Posterior vena cava (tissue), 2 donors: ENCODE measurements at places on chromosomes 7 and 10. TPM values are rescaled to one million over a fixed set of nuclear protein-coding genes. Genes with fewer than 3 reads are reported as not detected.

DNA sequence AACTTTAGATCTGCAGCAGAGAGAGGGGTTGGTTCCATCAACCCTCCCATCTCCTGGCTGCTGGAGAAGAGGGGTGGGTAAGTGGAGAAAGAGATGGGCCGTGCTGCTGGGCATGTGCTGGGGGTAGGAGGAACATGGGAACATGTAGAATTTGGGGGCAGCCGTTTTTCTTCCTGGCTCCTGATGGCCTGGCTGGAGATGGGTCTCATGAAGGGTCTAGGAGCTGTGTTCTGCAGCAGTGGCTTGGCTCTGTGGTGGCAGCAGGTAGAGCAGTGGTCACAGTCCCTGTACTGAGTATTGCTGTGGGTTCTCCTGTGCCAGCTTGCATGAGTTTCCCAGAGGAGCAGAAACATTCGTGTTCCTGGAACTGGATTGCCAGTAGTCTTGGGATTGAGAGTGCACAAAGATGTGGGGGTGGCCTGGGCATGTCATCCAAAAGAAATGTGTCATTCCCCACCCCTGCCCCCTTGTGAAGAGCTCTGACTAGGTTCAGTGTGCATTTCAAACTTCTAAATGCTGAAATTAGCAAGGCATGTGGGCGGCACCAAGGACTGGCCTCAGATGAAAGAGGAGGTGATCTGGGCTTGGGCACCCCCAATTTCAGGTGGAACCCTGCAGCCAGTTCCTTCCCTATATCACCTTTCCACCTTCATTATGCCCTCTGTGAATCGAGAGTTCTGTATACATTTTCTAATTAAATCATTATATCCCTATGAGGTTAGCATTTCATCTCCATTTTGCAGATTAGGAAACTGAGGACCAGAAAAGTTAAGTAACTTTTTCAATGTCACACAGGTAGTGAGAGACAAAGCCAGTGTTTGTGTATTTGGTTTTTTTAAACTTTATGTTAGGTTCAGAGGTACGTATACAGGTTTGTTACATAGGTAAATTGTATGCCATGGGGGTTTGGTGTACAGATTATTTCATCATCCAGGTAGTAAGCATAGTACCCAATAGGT, 2.1 kb downstream of the CHST3 start:
- peak; percentile 59 for DNase-seq

- no peak for DNase-seq
Measured at GRCh38 chr10:19518109-19518508, 298.1 kb upstream of the PLXDC2 start.

GRCh38 chr10:69538461-69538860, 34.8 kb downstream of the NEUROG3 start:
- DNase-seq = no peak

DNA sequence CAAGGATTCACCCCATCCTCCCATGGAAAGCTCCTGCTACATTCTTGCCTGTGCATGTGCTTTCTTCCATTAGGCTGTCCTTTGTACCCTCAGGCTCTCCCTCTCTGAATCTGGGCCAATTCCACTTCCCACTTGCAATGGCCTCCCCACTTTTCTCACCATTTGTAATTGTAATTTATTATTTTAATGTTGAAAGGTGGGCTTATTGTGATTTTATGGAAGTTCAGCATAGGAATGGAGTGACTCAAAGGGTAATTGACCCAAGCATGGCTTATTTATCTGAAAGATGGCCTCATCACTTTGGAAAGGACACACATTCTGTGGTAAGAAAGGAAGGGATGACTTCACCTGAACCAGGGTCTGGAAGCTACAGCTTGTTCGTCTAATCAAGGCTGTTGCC, 46.9 kb upstream of the ORC5 start:
- DNase-seq = no peak

GRCh38 chr10:115772606-115773005, 500.4 kb downstream of the GFRA1 start:
- DNase-seq = no peak

- DNase-seq = no peak
Measured at GRCh38 chr10:78886129-78886528, 182.6 kb upstream of the ZMIZ1 start.

DNA sequence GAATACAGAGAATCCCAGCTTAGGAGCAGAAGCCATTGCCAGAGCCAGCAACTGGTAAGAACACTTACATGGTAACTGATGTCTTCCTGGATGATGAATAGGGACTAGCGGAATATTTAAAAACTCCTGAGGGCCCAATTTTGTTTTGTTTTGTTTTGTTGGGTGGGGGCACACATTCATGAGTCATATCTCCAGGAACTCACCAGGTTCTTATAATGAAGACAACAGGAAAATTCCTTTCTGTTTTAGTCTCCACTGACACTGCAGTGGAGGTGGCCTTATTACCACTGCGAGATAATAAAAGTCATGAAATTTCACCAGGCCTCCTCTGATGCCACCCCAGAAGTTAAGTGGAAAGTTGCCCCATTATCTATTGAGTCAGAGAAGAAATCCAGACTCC, 6.6 kb upstream of the CUZD1 start:
- no peak for DNase-seq

GRCh38 chr7:149414745-149415390, 46.0 kb downstream of the ZNF777 start:
- peak; percentile 85 for DNase-seq

DNA sequence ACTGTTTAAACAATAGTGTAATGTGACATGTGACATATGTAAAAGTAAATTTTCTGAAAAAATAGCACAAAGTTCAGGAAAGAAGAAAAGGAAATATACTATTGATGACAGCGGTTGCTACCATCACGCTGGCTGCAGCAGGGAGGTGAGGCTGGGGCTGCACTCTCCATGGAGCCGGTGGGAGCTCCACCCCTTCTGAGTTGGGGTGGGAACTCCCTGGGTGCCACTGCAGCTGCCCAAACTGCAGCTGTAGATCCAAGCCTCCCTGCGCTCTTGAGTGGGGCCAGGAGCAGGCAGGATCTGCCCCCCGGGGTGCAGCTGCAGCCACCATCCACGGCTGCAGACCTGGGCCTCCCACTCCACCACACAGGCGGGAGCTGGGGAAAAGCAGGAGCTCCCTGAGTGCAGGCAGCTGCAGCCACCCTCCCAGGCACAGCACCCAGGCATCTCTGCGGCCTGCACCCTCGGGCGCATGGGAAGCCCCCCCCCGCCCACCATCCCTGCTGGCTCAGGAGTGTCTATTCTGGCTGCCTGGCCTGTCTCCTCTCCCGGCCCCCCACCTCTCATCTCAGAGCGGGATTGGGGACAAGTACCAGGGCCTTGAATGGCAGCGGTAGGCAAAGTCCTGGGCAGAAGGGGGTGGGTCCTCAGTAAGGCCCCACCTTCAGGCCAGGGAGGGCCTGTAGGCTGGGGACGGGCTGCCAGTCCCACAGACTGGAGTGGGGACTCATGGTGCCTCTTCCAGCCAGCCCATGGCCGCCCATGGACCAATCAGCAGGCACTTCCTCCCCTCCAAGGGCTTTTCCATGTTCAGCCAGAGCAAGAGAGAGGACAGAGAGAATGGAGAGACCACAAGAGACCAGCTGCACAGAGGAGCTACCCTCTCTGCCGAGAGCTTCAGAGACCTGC, 50.1 kb downstream of the TNS3 start:
- DNase-seq = peak; percentile 63

DNA sequence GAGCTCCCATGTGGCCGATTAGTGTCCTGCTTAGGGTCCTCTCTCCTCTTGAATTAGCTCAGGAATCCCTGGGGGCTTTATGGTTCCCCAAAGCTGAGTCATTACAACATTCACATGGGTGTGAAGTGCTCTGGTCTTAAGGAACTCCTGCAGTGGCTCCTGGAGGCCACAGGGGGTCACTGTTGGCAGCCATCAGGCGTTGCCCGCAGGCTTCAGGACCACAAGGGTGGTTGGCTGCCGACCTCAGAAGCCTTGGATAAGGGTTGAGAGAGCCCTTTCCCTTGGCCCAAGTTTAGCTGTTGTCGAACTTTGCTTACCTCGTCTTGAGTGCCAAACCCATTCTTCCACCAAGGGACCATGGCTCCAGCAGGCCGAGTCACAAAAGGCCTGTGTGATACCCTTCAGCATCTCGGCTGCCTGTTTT, 61.7 kb downstream of the SH2D4B start:
- no peak for DNase-seq

GRCh38 chr10:86440874-86441843, 74.6 kb upstream of the GRID1 start:
- no peak for DNase-seq

GRCh38 chr7:140417456-140418155, 13.7 kb downstream of the RAB19 start:
- DNase-seq = peak; percentile 51

DNA sequence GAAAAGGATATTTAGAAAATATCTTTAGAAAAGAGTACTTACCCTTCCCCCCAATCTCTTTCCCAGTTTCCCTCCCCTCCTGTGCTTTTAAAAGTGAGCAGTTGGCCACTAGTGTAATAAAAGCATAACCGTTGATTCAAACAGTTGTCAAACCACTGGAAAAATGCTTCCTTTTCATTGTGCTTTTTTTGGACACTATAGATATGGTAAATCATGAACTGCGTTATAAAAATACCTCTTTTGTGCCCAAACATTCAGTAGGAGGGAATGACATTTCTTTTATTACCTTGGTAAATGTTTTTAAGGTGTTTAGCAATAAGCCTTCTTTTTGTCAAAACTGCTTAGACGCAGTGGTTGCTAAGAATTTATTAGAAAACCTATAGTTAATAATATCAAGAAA, 232.4 kb downstream of the SLC25A13 start:
- no peak for DNase-seq

DNA sequence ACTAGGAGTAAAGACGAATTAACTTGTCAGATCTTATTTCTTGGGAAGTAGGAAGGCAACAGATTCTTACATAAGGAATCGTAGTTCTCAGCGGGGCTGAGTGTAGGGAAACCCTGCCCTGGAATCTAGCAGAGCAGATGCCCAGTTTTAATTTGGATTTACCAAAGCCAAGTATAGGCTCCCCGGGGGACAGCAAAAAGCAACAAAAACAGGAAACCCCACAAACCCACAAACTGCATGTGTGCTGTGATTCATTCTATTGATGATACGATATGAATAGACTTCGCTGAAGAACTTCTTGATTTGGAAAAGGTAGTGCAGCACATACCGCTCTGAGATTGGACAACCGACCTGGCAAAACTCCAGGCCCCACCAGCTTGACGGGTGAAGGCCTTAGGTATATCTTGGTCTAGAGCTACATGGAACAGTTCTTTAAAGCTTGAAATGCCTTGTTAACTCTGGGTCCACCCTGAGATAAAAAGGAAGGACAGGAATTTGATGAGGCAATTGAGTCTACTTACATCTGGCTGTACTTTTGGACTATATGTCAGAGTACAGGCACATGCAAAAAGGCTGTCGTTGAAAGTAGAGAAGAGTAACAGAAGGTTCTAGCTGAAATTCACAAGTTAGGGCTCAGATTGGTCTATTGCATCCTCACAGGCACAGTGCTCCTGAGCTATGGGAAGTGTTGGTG, 49.1 kb downstream of the STRA8 start:
- DNase-seq = no peak

GRCh38 chr10:116849248-116850057, at the start of gene ENO4:
Gene ENO4, plus strand, starts transcription at chr10:116849499. Its CDS starts 68 bp downstream, at chr10:116849567.
- peak; percentile 92 for DNase-seq

- DNase-seq = no peak
Measured at GRCh38 chr7:134612197-134612596, 34.5 kb upstream of the BPGM start.

GRCh38 chr7:140752533-140752932, 56.0 kb downstream of the NDUFB2 start:
- no peak for DNase-seq

DNA sequence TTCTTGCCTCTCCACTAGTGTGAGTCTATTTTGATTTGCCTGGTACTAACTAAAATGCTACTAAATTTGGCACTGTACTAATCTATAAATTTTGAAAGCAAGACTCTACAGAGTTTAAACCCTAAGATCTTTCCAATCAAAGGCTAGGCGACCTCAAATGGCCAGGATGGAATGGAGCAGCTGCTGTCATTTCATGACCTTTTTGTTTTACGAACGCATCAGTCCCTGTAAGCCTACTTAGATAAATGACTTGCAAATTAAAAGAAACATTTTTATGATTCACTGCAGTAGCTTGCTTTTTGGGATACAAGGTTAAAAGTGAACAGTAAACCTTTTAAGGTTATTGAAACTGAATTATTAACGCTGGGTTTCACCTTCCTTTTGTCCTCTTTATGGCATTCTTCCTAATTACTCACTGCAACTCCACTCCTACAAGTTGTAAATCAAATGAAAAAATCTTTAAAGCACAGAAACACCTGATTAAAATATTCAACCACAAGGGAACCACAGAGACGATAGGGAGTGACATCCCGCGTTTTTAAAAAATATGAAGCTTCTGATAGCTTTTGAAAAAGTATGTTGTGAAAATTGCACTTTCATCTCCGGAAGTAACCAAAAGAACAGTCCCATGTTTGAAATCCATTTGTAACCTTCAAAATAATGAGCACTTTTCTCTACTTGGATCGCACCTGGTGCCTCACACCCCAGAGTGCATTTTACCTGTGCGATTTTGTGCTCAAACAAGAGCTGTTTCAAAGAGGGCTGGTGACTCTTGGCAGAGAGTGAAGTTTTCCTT, 595.1 kb downstream of the PARD3 start:
- DNase-seq = no peak

- DNase-seq = no peak
Measured at GRCh38 chr7:44431091-44431608, 59.3 kb downstream of the NUDCD3 start.

DNA sequence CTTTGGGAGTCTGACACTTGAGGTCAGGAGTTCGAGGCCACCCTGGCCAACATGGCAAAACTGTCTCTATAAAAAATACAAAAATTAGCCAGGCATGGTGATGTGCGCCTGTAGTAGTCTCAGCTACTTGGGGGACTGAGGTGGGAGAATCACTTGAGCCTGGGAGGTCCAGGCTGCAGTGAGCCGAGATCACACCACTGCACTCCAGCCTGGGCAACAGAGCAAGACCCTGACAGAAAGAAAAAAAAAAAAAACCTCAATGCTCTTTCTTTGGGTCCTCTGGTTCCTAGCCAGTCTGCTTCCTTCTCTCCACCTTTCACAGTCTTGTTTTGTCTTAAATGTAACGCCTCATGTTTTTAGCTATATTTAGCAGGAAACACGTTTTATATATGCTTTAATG, 9.4 kb downstream of the OGDH start:
- no peak for DNase-seq

DRGX gene
- not detected for total RNA-seq

AP5Z1 gene
- 29.0 TPM for total RNA-seq

LRRTM3 gene
- not detected for total RNA-seq

SNX8 gene
- total RNA-seq = 34.2 TPM

VSTM4 gene
- 20.2 TPM for total RNA-seq

DNAJC12 gene
- total RNA-seq = 4.0 TPM

ARHGEF5 gene
- 9.7 TPM for total RNA-seq

HGF gene
- 16.8 TPM for total RNA-seq

PLXNA4 gene
- 24.9 TPM for total RNA-seq
